Fibroblast of skin of right biceps (primary cell): ENCODE measurements at places on chromosomes 1 and 21.

DNA sequence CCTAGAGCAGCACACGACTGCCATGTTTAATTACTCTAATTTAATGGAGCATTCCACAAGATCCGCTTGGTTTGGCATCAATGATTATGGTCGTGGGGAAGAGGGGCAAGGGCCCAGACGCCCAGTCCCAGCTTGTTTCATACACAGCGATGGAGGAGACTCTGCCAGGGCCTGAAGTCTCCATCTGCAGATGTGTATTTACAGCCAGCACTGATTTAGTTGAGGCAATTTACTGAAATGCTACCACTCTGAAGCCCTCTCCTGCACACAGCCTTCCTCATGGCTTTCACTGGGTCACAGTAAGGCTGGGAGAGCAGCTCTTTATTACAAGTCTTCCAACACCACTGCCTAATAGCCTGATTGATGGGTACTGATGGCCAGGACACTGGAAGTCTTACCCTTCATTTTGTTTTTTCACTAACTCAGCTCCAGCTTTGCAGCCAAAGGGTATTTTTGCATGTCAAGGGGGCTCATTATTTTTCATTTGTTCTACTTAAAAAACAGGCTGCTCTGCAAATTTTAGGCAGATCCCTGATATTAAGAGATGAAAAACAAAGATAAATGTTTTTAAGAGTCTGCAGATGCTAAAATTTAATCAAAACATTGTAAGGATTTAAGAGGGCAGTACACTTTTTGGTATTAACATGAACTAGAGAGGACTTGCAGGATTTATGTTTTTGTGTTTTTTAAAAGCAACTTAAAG is 236.3 kb downstream of the SIPA1L2 start:
- DNase-seq: no peak

- no peak for DNase-seq
Measured at GRCh38 chr1:147618771-147619170, 51.6 kb downstream of the ACP6 start.

DNA sequence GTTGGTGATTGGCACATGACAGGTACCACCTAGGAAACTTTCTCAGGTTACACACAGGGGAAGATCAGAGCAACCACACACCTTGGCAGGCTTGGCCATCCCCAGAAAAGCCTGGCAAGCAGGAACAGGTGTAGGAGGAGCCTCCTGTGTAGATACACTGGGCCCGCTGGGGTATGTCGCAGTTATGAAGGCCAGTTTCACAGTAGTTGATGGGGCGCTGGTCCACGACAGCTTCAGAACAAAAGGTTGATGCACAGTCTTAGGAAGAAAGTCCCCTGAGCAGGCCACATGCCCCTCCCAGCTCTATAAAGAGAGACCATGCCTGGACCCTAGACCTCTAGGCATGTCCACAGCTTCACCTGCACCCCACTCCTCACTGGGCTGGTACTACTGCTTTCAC is 51.6 kb downstream of the NID1 start:
- no peak for DNase-seq

DNA sequence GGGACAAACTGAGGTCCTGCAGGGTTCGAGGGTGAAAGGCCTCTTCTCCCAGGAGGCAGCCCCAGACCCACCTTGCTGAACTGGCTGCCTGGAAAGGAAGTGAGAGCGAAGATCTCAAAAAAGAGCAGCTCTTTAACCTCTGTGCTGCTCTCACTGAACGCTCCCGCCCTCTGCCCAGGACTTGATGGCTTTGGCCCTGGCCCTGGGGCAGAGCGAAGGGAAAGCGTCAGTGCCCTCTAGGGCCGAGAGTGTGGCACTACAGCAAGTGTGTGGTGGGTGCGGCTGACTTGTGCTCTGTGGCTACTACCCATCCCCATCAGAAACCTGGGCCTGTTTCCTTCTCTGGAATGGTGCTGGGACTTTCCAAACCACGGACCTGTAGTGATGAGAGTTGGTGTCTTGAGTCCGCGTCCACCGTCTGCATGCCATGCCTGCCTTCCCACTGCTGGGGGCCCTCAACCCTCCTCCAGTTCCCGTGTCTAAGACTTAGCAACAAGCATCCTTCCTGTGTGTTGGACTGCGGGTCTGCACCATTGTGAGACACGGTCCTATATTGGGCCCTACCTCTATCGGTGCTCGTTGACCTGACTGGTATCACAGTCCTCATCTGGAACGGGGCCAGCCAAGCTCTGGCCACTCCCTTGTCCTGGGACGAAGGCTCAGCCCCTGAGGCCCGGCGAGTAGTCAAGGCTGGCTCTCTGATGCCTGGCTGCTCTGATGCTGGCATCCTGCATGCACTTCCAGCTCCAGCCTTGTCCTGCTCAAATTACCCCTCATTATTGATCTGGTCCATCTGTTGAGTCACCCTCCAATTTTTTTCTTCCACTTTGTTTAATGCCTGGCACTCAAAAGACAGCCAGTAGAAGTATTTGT is 180.3 kb downstream of the DISC1 start:
- DNase-seq: peak; percentile 52

DNA sequence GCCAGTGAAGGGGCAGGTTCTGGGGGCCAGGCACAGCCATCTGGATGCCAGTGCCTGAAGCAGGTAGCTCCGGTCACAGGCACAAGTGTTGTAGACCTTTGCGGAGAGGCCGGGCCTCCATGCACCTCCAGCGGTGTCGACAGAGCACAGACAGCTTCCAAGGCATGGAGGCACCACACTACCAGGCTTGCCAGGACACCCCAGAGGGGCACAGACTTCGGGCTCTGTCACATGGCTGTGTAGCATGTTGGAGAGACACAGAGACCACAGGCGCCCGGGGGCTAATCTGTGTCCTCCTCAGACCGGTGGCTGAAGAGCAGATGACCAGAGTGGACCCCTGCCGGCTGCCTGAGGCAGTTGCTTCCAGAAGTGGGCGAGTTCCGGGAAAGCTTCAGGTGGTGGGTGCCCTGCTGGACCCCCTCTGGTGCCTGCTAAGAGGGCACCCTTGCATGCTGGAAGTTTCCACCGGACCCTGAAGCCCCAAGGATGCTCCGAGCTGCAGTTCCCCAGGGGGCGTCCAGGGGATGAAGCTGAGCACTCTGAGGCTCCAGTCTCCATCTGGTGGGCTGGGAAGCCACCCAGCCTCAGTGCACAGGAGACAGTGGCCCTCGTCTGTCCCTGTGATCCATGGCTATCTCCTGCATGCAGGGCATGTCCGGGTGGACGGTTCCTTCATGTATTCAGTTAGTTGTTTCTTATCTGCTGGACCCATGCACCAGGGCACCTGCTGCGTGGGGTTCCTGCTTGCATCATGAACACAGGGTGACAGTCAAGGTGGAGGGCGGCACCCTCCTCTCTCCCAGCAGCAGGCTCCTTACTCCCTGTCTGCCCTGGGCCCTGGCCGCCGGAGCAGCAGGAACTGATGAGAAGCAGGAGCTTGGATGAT is 82.4 kb downstream of the OBSCN start:
- no peak for DNase-seq

- DNase-seq: no peak
Measured at GRCh38 chr1:178572604-178573003, 59.7 kb downstream of the TEX35 start.

DNA sequence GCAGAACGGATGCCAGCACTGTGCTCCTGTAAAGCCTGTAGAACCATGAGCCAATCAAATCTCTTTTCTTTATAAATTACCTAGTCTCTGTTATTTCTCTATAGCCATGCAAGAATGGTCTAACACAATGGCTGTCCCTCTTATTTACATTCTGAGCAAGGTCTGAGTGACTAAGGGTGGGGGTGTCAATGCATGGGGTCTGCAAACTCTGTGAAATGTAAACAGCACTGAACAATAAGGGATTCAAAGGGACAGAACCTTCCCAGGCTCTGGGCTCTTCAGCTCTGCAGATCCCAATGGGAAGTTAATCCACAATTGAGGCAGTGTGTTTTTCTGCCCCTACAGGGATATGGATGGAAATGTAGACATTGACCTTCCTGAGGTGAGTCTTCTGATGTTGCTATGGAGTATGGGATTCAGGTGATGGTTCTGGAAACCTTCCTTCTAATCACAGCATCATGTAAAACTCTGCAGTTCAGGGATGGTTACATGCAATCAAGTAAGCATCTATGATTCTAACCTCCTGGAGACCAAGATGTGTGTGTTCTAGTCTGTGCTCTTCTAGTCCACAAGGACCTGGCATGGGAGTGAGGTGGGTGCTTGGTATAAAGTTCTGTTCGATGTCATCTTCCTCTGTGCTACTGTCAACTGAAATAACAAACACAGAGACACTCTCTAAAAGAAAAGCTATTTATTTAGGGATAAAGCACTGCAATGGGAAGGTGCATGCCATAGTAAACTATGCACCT is 38.6 kb downstream of the CAPN9 start:
- no peak for DNase-seq

GRCh38 chr1:63739452-63739851 is 34.4 kb upstream of the ROR1 start:
- DNase-seq: no peak

- no peak for DNase-seq
Measured at GRCh38 chr1:85102479-85102878, 54.2 kb upstream of the MCOLN3 start.
